Thoracic aorta endothelial cell (primary cell): ENCODE measurements at places on chromosomes 13 and 19. TPM values are rescaled to one million over a fixed set of nuclear protein-coding genes. Genes with fewer than 3 reads are reported as not detected.

Gene FLT3
- total RNA-seq: not detected in 2 replicates

Gene NLRP5
- not detected in 2 replicates for total RNA-seq

Gene ZNF211
- total RNA-seq: 5.8 and 7.6 TPM in 2 replicates

Gene DKKL1
- total RNA-seq: not detected in 2 replicates

Gene UBE2L5
- total RNA-seq: not detected in 2 replicates
